Activated naive CD8-positive, alpha-beta T cell treated with anti-CD3 and anti-CD28 coated beads, Interleukin-2, amount 50 U/mL, for 16 hours (primary cell): ENCODE measurements at places on chromosomes 1 and 21.

DNA sequence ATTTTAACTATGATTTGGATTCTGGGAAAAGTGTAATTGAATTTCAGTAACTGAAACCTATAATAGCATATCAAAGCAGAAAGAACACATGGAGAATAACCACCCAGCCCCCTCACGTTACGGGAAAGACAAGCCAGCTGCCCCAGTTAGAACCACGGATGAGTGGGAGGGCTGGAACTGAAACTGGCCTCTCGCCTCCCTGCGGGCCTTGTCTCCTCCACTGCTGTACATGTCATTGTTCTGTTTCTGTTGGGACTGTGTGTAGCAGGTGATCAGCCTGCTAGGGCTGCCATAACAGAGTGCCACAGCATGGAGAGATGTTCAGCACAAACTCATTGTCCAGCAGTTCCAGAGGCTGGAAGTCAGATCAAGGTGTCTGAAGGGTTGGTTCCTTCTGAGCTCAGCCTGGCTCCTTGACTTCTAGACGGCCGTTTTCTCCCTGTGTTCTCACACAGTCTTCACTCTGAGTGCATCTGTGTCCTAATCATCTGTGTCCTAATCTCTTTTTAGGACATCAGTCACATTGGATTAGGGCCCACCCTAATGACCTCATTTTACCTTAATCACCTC lies 52.4 kb downstream of the MAP3K21 start:
- no peak for DNase-seq

GRCh38 chr1:181513786-181514297 lies 30.5 kb downstream of the CACNA1E start:
- DNase-seq: no peak

DNA sequence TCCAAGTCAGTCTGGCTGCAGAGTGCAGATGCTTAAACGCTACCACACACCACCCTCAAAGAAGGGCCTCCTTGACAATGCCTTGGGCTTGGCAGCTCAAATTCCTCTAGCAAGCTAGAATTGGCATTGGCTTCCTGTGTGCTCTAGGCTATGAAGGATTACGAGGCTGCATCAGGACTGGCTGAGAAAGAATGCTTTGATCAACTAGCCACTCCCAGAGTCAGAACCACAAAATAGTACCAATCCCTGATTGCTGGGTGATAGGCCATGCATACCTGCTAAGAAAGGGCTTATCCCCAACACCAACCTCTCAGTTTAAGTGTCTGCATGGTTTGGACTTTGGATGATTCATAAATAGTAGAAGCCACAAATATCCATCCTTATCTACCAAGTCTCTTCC lies 504.9 kb downstream of the OMA1 start:
- DNase-seq: no peak

DNA sequence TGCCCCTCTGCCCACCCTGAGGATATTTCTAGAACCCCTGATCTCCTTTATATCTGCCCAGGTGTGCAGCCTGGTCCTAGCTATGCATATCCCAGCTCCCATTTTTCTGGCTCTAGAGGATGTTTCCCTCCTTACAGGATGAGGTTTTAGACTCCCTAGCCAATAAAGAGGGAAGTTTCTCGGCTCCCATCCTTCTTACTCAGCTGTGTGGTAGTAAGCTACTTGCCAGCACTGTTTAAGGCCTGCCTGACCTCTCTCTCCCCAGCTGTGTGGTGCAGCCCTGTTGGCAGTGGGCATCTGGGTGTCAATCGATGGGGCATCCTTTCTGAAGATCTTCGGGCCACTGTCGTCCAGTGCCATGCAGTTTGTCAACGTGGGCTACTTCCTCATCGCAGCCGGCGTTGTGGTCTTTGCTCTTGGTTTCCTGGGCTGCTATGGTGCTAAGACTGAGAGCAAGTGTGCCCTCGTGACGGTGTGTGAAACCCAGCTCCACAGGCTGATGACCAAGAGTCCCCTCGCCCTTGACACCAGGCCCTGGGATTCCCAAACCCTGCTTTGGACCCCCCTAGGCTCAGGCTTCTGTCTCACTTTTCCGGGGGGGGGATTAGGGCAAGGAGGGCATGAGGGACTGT lies 7.8 kb upstream of the P3R3URF start:
- DNase-seq: no peak

GRCh38 chr21:44892095-44892494 lies 18.6 kb upstream of the PTTG1IP start:
- DNase-seq: no peak

GRCh38 chr1:165011991-165012531 lies 344.5 kb downstream of the LMX1A start:
- DNase-seq: no peak

- DNase-seq: no peak
These were observed 3.3 kb downstream of the USP24 start for GRCh38 chr1:55211863-55212262.

- no peak for DNase-seq
These were observed 11.4 kb upstream of the BCAR3 start for GRCh38 chr1:93692983-93693591.

GRCh38 chr21:42991992-42992740 lies 17.8 kb downstream of the PKNOX1 start:
- DNase-seq: no peak

GRCh38 chr1:165900576-165901380 lies 73.4 kb downstream of the UCK2 start:
- DNase-seq: no peak

GRCh38 chr1:242847390-242847993 lies 323.0 kb upstream of the PLD5 start:
- DNase-seq: no peak

DNA sequence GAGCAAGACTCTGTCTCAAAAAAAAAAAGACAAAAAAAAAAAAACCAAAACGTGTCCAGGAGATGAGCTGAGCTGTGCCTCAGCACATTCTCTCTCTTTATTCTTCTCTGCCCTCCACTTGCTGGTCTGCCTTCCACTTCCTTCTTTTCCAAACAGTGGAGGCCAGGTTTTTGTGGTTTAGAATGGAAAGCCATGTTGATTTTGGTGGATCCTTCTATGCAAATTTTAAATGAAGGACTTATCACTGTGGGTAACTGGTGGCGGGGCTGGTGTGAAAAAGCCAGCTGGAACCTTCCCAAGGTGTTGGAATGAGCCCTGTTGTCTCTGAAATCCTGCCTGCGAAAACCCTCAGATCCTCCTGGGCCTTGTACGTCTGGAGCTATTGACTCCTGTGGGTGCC lies 61.9 kb downstream of the PTPRU start:
- DNase-seq: no peak

DNA sequence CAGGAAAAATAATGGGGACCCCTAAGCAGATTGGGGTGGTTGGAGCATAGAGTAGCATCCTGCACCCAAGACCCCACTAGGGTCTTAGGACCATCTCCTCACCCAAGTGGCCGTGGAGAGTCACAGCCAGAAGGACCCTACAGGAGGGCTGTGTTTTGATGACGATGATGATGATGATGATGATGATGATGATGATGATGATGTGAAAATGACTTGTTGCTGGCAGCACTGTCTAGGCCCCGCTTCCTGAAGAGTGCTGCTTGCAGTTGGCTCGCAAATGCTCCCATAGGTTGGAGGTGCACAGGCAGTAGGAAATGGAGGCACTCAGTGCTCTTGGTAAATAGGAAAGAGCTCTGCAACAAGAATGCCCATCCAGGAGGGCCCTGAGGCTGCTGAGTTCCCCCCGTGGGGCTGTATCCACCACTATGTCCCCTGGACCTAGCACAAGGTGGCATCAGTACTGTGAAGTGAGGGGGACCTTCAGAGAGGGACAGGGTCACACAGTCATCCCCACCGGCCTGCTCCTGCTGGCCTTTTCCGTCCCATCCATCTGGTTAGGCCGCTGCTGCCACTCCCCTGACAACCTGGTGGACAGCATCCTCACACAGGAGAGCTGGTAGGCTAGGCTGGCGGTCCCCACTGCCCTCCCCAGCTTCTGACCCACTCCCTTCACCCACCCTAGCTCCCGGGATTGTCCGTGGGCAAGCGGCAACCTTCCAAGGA lies 139.6 kb downstream of the FOXD2 start:
- DNase-seq: no peak

- no peak for DNase-seq
These were observed 20.5 kb downstream of the TMEM51 start for GRCh38 chr1:15173863-15174614.

- no peak for DNase-seq
These were observed 95.3 kb downstream of the PDE9A start for GRCh38 chr21:42748620-42749176.

GRCh38 chr1:149884433-149885338 lies 14.7 kb upstream of the BOLA1 start:
- no peak for DNase-seq

DNA sequence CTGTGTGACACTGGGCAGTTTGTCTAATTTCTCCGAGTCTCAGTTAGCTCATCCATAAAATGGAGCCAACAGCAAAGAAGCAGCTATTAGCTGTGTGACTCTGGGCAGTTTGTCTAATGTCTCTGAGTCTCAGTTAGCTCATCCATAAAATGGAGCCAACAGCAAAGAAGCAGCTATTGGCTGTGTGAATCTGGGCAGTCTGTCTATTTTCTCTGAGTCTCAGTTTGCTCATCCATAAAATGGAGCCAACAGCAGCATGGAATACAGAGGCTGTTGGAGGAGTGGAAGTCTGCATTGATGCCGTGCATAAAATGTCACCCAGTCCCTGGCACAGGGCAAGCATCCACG lies 297.0 kb upstream of the VAMP3 start:
- DNase-seq: no peak

DNA sequence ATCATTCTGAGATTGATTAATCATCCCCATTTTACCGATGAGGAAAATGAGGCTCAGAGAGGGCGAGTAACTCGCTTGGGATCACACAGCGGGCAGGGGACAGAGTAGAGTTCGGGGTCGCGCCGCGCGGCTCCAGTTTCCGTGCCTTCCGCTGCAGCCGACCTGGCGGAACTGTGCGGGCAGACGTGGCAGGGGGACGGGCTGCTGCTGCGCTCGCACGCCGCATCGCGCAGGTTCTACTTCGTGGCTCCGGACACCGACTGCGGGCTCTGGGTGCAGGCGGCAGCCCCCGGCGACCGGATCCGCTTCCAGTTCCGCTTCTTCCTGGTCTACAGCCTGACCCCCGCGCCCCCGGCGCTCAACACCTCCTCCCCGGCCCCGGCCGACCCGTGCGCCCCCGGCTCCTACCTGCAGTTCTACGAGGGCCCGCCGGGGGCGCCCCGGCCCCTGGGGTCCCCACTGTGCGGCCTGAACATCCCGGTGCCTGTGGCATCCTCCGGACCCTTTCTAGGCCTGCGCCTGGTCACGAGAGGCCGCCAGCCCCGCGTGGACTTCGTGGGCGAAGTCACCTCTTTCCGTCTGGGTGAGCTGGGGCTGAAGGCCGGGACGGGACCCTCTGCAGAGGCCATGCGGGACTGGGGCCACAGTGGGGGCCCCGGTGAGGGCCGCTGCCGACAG lies 2.3 kb downstream of the LDLRAD2 start:
- DNase-seq: no peak

- no peak for DNase-seq
These were observed 19.9 kb upstream of the DNAJC6 start for GRCh38 chr1:65289449-65289848.

DNA sequence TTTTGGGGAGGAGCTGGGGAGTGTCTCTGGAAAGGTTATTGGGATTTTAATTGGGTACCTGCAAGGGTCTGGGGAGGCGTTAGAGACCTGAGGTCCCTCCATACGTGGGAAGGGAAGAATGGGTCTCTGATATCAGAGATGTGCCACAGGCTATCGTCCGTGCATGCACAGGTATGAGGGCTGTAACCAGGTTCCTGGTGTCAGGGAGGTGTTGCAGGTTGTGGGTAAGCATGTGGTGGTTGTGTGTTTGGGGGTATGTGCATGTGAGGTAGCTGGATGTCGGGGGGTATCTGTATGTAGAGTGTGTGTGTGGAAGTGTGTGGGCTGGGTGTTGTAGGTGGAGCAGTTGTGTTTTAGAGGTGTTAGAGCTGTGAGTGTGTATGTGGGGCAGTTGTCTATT lies 8.3 kb downstream of the AHDC1 start:
- no peak for DNase-seq

- no peak for DNase-seq
These were observed 19.5 kb downstream of the XKR8 start for GRCh38 chr1:27979151-27979858.

GRCh38 chr21:28135646-28136045 lies 857.0 kb downstream of the LTN1 start:
- no peak for DNase-seq

GRCh38 chr1:154353460-154353904 lies 28.2 kb downstream of the ATP8B2 start:
- DNase-seq: no peak

DNA sequence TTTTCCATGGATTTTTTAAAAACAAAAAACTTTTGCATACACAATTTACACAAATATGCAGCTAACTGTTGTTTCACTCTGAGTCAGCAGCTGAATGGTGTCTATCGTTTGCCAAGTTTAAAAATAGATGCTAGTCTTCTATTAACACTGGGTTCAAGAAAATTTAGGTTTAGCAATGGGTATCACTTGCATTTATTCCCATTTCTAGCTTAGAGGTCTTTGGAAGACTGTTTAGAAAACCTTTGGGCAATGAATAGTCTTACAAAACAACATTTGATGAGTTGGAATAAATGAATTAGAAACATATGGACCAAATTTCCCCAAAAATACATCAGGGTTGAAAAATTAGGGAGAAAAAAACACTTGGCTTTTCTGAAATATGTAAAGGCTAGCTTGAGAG lies 165.8 kb downstream of the LYPLAL1 start:
- no peak for DNase-seq

GRCh38 chr1:9438431-9439073 lies 100.7 kb upstream of the SLC25A33 start:
- no peak for DNase-seq

DNA sequence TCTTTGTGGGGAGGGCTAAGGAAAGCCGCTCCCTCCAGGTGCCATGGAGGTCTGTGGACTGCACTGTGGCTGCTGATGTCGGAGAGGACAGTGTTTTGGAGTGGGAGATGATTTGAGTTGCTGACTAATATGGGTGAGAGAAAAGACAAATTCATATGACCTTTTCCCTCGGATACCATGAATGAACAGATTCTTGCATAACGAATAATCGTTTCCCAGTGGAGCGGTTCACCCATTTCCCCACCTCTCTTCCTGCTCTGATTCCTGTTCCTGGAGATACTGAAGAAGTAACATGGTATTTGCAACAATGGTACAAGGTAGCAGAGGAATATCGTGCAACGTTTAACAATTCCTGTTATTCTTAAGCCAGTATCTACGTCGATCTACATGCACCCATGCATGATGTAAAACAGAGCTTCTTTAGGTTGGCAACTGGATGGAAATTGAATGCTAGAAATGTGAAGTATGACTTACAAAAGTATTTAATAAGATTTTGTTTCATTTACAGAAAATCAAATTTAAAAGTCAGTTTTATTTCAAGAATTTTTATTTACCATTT lies 227.1 kb downstream of the TOMM20 start:
- DNase-seq: no peak

GRCh38 chr1:230071316-230071715 lies 4.3 kb downstream of the GALNT2 start:
- DNase-seq: no peak

- no peak for DNase-seq
These were observed 90.6 kb downstream of the HIVEP3 start for GRCh38 chr1:41827991-41828570.

DNA sequence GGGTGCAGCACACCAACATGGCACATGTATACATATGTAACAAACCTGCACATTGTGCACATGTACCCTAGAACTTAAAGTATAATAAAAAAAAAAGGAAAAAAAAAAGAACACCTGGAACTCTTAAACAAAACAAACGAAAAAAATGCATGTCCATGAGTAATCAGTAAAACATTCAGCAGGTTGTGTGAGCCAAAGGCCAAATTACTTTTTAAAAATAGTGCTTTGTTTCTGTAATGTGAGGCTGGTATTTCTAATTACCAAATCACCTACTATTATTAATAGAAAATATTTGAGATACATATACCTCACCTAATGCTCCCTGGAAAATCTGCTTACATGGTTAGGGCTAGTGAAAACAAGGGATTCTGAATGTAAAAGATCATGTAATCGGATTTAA lies 294.4 kb upstream of the NR5A2 start:
- DNase-seq: no peak
